ENCODE measurements at places on chromosomes 13 and 19.

DNA sequence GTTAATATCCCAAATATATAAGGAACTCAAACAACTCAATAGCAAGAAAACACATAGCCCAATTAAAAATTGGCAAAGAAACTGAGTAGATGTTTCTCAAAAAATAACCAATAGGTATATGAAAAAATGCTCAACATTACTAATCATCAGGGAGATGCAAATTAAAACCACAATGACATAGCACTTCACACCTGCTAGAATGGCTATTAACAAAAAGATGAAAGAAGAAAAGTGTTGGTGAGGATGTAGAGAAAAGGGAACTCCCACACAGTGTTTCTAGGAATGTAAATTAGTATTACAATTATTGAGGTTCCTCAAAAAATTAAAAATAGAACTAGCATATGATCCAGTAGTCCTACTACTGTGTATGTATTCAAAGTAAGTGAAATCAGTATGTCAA, 1212.8 kb downstream of the DIAPH3 start:
- no peak for DNase-seq

GRCh38 chr19:49816590-49816989, 1.5 kb upstream of the MED25 start:
- DNase-seq: no peak

DNA sequence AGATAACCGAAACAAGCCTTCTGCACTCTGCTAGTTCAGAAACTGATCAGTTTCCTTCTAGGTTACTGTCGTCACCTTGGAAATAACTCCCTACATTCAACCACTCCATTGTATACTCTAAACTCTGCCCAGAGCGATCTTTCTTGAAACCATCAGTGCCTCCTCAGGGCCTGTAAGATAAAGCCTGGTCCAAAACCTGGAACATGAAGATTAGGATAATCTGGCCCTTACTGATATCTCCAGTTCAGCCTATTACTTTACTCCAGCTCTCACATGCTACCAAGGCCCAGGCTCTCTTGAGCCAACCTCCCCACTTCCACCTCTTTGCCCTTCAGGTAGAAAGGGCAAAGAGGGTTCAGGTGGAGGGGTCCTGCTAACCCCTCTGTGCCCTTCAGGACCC, 125.3 kb upstream of the RXFP2 start:
- no peak for DNase-seq

- no peak for DNase-seq
These were observed 28.6 kb downstream of the BICRA start for GRCh38 chr19:47637550-47637949.

- DNase-seq: no peak
These were observed 25.9 kb downstream of the COMP start for GRCh38 chr19:18765224-18765623.

DNA sequence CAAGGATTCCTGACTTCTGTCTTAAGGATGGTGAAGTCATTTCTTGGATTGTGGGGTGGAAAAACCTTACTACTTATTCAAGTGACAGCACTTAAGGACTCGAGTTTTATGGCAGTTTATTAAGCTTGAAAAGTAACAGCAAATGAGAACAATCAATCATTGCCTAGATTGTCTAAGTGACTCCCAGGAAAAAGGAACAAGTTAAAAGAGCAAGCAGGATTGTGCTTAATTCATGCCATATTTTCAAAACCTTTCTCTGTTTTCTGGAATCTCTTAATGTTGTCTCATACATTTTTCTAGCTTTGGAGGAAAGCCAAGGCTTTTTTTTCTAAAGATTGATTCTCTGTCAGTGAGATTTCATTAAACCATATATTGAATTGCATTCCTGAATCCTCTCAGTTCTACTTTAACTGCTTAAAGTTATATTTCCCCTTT, 236.2 kb upstream of the HTR2A start:
- no peak for DNase-seq

GRCh38 chr13:48624858-48625257, 28.9 kb upstream of the CYSLTR2 start:
- no peak for DNase-seq

DNA sequence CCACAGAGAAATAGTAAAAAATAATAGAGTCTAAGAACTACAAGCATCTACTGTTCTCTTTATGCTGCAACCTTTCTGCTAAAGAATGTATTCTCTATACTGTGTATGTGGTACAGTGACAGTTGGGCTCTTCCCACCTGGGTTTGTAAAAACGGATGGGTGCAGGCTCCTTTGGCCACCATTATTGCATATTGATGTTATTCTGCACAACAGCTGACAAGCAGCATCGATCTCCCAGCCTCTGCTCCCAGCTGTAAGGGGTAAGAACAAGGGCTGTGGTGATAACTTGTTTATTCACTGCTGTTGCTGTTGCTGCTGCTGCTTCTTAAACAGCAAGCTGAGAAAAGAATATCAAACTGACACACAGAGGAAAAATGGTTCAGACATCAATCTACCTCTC, 56.1 kb downstream of the KCNRG start:
- DNase-seq: no peak

DNA sequence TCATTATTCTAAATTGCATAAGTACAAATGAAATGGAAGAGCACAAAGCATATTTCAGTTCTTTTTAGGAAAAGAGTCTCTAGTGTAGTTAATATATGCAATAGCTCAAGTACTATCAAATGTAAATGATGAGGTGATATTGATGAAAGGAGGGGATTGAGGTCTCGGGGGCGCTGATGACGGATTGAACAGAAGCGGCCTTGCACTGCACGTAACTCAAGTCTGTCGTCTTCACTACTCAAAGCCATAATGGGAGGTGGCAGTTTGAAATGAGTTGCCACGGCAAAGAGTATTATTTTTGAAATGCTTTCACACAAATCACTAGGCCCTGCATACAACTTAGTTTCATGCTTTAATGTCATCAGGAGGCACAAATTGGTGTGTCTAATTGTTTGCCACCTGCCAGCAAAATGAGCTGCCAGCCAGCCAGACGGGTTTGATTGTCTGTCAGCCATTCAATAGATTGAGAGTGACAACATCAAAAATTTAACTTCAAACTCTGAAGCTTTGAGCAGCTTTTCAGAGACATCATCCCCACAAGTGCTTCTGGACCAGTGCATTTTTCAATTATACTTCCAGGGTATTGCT, 256.6 kb downstream of the NBEA start:
- DNase-seq: no peak

GRCh38 chr13:93680329-93680728, 453.7 kb downstream of the GPC6 start:
- DNase-seq: no peak

DNA sequence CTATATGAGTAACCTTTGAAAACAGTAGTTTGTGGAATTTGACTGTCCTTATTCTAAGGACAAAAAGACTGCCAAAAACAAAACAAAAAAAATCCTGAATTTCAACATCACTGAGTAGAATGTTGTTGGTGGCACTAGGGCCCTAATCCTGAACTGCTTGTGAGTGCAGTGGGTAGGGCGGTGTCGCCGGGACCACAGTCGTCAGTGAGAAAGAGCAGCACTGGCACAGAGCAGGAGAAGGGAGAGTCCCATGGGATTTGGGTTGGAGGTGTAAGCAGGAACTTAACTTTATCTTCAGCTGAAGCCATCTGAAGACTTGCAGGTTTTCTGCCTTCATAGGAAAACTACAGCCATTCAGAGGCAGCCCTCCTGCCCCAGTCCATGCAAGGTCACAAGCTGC, 5.6 kb downstream of the PCID2 start:
- no peak for DNase-seq

DNA sequence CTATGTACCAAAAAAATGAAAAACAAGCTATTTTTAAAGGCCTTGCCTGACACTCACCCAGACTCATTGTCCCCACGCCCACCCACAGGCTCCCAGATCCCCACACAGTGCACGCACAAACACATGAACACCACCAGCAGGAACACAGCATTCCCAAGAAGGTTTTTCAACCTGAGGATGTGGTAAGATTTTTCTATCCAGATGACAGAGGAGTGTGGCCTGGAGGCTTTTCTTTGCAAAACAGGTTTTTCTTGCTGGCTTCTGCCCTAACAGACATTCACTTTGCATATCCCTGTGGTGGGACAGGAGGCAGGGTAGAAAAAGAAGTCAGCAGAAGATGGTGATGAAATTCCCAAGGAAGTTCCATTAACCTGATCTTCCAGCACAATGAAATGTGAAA, 97.8 kb downstream of the KLF12 start:
- no peak for DNase-seq

- DNase-seq: no peak
These were observed 325.1 kb downstream of the DCT start for GRCh38 chr13:94154367-94154766.

GRCh38 chr19:48351341-48351752, 12.4 kb downstream of the TMEM143 start:
- DNase-seq: peak; percentile 69

DNA sequence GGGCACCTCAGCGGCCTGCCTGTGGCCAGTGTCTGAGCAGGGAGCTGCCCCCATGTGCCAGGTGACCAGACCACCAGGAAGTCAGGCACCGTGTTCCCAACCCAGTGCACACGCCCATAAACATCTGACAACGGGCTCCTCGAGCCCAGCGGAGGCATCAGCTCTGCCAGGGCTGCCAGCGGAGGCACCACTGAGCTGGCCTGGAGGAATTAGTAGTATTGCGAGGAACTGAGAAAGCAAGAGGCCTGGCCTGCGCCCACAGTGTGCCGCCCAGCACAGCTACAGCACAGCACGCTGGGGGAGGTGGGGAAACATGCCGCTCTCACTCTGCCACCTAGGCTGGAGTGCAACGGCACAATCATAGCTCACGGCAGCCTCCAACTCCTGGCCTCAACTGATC, 44.6 kb downstream of the ANKRD27 start:
- DNase-seq: no peak

- DNase-seq: no peak
These were observed 82.0 kb downstream of the SIPA1L3 start for GRCh38 chr19:37988758-37989635.

GRCh38 chr13:43140985-43141384, 117.6 kb downstream of the DNAJC15 start:
- DNase-seq: no peak

DNA sequence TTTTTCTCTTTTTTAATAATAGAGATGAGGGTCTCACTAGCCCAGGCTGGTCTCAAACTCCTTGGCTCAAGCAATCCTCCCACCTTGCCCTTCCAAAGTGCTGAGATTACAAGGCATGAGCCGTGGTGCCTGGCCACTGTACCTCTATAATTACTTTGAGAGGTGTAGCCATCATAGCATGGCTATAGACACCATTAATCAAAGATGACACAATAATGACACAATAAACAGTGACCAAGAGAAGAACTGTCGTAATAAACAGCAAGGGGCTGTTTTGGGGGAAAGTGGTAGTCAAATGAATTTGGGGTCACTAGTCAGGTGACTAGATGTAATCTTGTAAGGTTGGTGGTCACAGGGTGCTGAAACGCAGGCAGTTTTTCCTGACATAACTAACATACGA, 30.4 kb downstream of the KLF5 start:
- DNase-seq: no peak

DNA sequence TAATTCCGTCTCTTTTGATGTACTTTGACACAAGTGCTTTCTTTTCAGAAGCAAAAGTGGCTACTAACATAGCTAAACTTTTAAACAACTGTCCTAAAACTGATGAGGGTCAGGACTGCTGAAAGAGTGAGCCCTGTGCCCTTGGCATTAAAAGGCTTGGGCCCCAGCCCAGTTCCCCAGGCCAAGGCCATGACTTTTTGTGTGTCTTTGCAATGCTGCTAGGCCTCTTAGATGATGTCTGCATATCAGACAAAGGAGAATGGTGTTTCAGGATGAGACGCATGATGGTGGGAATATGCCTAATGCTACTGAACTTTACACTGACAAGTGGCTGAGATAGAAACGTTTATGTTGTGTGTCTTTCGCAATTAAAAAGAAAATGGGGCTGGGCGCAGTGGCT, 38.0 kb downstream of the SLC7A9 start:
- no peak for DNase-seq

DNA sequence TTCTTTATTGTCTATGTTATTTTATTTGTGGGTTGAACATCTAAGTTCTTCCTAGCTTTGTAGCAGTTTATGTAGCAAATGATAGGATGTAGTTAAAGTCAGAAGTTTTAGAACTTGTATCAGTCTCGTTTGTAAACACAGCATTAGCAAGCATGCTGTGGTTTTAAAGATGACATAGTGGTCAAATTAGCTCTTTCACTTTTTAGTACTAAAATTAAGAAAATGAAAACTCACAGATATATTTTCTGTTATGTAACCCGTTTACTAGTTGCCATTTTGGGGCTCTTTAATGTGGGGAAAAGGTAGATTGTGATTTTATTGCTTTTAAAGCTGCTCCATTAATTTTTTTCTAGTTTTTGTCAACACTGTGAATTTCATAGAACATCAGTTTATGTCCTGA, 216.5 kb downstream of the PCCA start:
- DNase-seq: no peak

- no peak for DNase-seq
These were observed 24.0 kb upstream of the TBC1D4 start for GRCh38 chr13:75506018-75506417.

GRCh38 chr19:12873891-12874745, 7.1 kb downstream of the DNASE2 start:
- no peak for DNase-seq

DNA sequence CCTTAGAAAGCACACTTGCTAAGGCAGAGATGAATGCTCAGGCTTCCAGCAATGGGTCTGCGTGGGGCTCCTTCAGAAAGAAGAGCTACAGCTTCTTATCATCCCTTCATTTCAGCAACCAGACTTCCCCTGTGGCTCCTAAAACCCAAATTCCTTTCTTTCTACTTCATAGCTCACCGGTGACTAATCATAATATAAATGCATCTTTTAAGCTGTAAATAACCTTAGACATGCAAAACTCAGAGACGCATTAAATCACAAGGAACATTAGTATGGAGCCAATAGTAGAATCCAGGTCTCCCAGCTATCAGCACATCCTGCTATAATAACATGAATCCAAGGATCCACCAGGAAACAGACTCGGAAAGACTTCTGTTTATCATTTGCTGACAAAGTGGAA, 375.6 kb downstream of the COG6 start:
- DNase-seq: no peak

GRCh38 chr13:112761701-112762689, 72.2 kb downstream of the ATP11A start:
- no peak for DNase-seq

DNA sequence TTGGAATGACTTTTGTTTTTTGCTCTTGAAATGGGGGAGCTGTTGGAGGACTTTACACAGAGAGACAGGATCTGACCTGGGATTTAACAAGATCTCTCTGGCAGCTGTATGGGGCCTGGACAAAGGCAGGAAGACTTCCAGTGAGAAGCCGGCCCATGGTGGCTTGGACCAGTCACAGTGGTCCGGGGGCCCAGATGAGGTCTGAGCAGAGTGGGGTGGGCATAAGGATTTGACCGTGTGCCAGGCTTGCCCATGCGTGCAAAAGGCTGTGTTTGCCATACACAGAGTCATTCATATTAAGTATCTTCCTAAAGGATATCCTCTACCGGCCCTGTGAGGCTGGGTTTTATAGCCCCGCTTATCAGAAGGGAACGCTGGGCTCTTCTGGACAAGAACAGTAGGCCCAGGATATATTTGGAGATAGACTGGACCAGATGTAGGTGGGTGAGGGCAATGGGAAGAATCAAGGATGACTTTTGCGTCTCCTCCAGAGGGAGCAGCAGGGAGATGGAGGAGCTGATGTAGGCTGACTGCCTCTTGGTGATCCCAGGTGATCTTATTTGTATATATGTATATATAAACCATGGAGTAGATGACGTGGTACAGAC, 4.1 kb downstream of the SPACA6 start:
- DNase-seq: no peak

GRCh38 chr13:42762917-42763316, 18.5 kb upstream of the FAM216B start:
- DNase-seq: no peak

GRCh38 chr13:24540236-24541126, 27.9 kb upstream of the PARP4 start:
- DNase-seq: no peak

GRCh38 chr13:26412263-26412662, 145.2 kb upstream of the WASF3 start:
- no peak for DNase-seq

Measured in stimulated activated CD4-positive, alpha-beta T cell treated with anti-CD3 and anti-CD28 coated beads, Interleukin-2, amount 100 ng/mL, for 4 hours (primary cell).